ENCODE measurements at places on chromosomes 7 and 10.

GRCh38 chr10:72235544-72236279 lies 19.6 kb upstream of the ASCC1 start:
- no peak for DNase-seq

DNA sequence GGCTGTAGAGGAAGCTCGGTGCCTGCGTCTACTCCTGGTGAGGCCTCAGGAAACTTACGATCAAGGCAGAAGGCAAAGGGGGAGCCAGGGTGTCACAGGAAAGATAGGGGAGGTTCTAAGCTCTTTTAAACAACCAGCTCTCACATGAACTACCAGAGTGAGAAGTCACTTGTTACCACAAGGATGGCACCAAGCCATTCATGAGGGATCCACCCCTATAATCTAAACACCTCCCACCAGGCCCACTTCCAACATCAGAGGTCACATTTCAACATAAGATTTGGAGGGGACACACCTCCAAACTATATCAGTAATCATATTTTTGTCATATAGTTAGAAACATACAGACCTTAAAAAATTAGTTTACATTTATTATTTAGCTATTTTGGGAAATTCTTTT lies 9.4 kb downstream of the NOC3L start:
- no peak for DNase-seq

DNA sequence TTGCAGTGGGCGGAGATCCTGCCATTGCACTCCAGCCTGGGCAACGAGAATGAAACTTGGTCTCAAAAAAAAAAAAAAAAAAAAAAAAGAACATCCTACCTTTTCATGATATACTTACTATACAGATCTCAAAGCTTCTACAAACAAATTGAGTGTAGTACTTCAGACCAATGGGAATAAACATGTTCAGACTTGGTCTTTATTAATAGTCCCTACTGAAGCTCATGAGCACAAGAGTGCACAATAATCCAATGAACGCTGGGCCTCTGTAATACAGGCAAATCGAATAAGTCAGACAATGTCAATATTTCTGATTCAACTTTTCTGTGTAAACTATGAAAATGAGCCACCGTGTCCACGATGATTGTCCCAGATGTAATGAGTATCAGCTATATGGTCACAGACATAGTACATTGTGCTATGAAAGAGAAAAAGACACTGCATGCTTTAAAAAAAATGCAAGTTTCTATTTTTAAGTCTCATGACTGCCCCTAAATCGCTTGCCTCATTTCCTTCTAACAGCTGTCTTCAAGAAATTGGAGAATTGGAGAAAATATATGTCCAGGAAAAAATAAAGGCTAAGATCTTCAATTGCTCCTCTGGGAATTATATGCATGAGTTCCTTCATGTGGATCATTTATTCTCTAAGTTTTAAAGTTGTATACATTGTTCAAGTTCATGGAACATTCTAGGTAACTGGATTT lies 64.0 kb upstream of the CTTNBP2 start:
- DNase-seq: no peak

DNA sequence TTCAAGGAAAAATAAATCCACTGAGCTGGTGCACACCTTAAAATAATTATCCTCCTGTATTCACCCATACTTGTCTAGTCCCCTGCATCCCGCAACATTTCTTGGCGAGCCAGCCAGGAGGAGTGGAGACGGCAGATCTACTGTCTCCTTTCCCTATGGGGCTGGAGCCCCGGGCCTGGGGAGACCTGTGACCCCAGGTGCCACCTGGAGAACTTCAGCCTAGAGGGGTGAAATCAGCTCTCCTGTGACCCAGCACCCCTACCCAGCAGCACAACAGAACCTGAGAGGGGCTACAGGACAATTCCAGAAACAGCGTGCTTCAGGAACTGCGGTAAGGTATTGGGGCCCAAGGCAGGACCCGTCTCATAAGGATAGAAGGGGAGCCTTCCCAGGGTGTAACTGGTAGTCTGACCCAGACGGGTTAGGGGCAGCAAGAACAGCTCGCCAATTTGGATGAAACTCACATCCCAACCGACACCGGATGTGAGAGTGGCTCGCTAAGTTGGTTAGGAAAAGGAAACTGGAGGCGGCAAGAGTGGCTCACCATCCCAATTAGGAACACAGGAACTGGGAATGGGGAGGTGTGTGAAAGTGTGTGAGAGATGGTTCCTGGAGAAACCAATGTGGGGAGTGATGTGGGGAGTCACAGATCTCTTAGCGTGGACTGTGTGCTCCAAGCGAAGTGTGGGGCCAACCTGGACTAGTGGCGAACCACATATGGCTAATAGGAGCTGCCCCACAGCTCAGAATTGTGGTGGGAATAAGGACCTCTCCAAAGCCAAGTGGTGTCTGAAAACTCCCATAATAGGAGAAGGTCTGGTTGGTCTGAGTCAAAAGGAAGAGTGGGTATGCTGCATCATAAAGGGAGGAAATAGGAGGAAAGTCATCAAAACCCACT lies 15.1 kb upstream of the DENND2A start:
- DNase-seq: no peak

DNA sequence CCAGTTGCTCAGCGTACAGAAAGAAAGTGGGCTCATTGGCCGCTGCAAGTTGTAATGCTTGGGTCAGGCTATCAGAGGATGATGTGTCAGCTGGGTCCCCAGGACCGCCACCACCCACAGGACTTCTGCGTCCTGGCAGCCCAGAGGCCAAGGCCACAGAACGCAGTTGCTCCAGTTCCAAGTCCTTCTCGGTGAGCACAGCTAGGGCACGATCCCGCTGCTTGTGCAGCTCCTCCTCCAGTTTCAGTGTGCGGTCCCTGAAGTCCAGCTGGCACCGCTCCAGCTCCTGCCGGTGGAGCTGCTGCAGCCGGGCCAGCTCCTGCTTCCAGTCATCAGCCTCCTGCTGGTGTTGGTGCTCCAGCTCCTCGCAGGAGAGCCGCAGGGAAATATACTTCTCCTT lies 3.0 kb downstream of the GCC1 start:
- DNase-seq: peak; percentile 36

Data from fibroblast of villous mesenchyme (primary cell).